ENCODE measurements at places on chromosomes 2 and 18.

GRCh38 chr2:11842336-11842735 is 95.9 kb downstream of the LPIN1 start:
- no peak for ATAC-seq

DNA sequence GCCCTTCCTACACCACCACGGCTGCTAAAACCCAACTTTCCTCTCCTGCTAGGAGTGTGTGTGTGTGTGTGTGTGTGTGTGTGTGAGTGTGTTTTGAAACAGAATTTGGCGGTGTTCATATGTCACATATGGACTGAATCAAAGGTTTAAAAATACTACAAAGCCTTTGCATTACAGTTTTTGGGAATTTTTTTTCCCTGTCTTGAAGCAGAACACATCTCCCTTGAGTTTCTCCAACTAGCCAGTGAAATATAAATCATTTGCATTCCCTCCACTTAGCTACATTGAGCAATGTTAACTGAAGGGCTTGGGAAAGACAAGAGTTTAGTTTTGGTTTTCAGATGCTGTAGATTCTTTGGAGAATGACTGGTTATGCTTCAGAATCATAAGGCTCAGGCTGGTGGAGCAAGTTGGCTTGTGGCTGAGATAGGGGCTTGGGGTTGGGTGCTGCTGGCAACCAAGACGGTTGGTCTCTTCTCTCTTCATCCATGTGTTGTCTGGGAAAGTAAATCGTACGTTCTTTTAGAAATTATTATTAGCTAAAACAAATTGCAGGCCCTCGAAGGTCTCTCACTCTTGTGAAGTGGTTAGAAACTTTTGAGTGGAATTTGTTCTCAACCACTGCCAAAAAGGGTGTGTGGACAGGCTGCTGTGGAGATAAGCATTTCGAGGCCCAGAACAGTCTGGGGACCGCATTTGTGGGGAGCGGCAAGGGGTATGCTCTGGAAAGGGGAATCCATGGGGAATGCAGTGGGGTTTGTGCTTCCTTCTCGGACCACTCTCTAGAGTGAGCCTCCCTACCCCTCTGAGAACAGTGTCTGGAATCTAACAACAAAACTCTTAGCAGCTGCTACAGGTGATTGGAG is 1.4 kb downstream of the NRP2 start:
- ATAC-seq = no peak

- ATAC-seq = no peak
These were observed 15.6 kb upstream of the PPP1CB start for GRCh38 chr2:28736034-28736433.

- ATAC-seq = no peak
These were observed 11.4 kb upstream of the ARID5A start for GRCh38 chr2:96525211-96525507.

GRCh38 chr2:88054782-88055370 is 707 bp downstream of the KRCC1 start:
- ATAC-seq = no peak

DNA sequence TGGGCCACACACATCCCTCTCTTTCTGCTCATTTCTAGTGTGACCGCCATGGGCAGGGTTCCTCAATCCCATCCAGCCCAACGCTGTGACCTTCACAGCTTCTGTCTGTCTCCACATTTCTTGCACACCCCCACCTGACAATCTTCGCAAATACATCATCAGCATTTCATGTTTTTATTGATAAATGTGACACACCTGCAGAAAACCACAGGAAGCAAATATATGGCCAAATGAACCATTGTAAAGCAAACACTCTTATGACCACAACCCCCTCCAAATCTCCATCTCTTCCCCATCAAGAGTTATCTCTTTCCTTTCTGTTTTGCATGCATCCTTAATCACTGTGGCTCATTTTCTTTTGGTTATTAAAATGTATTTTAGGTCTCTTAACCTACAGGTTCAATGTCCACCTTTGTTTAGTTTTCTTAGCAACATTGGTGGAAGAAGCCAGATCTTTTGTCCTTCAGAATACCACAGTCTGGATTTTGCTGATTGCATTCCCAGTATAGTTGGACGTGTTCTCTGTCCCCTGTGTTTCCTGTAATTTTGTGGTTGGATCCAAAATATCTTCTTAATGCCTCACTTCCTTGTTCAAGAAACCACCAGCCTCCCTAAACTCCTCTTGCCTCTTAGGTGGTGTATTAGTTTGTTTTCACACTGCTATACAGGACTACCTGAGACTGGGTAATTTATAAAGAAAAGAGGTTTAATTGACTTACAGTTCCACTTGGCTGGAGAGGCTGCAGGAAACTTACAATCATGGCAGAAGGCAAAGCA is 9.8 kb upstream of the NCK2 start:
- no peak for ATAC-seq

Data from stimulated activated memory B cell treated with anti-CD40 and anti-IgM and Interleukin-4, amounts not matched to agents 10 μg/mL and 1 μg/mL and 100 μg/mL, for 72 hours (primary cell).